Sigmoid colon (tissue), 7 donors: ENCODE measurements at places on chromosomes 3 and 15.

DNA sequence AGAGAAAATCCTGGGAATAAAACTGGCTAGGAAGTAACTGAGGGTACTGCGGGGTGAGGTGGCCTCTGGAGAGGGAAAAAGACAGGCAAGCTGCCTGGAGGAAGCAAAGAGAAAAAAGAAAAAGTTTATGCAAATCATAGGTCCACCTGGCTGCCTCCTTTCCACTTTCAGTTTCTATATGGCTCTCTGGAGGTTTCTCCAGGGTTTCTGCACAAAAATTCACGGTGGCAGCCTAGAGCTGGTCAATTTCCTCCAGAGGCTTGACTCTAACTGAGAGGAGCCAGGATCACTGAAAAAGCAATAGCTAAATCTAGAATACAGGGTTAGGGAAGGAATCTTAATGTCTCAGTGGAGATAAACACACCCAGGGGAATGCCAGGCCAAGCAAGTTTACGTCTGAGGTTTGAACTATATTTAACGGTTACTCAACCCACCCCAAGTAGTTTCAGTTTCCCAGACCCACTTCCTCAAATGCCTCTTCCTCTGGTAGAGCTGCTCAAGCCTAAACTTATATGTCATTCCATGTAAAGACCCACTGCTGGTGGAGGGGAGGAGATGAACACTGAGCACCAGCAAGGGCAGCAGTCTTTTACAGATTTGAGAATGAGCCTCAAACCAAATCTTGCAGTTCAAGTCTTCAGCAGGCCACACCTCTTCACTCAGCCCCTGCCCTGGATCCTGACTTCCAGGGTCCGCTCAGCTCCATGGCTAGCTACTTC lies 5.7 kb downstream of the LYSMD2 start:
- no peak for DNase-seq

DNA sequence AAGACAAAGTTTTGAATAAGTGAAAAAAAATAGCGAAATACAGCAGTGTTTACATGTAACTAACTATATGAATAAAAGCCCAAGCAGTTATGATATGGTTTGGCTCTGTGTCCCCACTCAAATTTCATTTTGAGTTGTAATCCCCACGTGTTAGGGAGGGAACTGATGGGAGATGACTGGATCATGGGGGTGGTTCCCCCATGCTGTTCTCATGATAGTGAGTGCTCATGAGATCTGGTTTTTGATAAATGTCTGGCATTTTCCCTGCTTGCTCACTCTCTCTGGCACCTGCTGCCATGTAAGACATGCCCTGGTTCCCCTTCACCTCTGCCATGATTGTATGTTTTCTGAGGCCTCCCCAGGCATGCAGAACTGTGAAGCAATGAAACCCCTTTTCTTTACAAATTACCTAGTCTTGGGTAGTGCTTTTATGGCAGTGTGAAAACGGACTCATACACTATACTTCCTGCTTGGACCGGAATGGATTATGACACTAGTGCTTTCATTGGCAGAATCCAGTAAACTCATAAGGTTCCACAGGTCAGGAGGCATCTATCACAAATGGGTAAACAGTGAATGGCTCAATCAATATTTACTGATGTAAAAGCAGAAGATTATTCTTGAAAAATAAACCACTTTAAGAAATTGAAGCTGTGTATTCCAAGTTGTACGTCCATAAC lies 192.1 kb downstream of the CBLB start:
- no peak for DNase-seq

DNA sequence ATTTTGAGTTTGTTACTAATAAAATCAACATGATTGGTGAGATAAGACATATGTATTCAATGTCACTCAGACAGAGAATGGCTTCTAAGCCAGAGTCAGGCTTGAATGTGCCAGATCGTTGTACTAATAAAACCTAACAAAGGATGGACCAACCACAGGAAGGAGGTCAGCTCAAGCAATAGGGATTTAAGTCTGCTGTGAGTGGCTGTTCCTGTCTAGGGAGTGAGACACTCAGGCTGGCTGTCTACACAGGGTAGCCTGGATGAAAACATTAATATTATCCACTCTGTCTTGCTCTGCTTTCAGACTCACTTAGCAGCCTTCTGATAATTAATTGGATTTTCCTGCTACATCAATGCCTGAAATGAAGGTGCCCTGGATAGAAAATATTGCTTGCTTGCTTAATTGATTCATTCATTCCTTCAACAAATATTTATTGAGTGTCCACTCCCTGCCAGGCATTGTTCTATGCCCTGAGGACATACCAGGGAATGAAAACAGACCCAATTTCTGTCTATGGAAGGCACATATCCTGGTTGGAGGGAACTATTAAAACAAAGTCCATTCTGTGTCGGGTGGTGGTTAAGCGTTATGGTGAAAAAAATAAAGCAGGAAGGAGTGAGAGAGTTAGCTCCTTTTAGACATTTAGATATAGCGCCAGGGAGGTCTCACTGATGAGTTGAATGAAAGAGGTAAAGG lies 239.4 kb downstream of the CHST2 start:
- no peak for DNase-seq

DNA sequence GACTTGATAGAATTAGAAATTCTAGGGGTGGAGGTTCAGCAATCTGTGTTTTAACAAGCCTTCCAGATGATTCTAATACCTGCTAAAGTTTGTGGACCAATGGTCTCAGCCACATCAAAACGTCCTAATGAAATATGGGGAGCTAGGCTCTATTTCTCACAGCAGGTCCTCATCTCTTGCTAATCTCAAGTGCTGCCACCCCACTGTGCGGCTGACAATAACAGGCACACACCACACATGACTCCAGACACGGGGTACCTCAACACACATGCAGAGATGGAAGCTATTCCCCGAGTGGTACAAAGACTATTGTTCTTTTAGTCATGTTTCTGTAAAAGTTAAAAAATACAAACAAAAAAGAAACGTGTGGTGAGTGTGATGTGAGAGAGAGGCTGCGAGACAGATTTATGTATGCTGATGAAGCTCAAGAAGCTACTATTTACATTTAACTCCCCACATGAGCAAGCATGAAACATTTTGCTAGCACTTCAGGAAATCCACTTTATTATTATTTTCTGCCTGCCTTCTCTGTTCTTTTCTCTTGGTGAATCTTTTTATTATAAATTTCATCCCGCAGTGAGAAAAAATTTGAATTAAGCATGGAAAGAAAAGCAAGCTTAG lies 405.6 kb downstream of the MAGI1 start:
- DNase-seq, result no peak

GRCh38 chr3:100936931-100937330 lies 56.3 kb downstream of the ABI3BP start:
- no peak for DNase-seq
